ENCODE measurements at places on chromosomes 6 and 20. TPM values are rescaled to one million over a fixed set of nuclear protein-coding genes. Genes with fewer than 3 reads are reported as not detected.

The SDC4 gene
- 65.1 TPM for total RNA-seq

GRCh38 chr6:116190550-116190949 is 63.3 kb downstream of the TSPYL4 start:
- no peaks in the 10 kb centered on the region for H3K36me3 ChIP-seq
- H3K4me3 ChIP-seq = no peak overlapping the region
- DNase-seq = no peak
- H3K4me1 ChIP-seq = no peaks in the 10 kb centered on the region

GRCh38 chr6:30707281-30707850 is 9.7 kb downstream of the MDC1 start:
- no peak for DNase-seq
- H3K27me3 ChIP-seq = no peaks in the 10 kb centered on the region
- H3K36me3 ChIP-seq = peaks cover 70% of the 10 kb centered on the region
- H3K4me3 ChIP-seq = no peak overlapping the region
- H3K4me1 ChIP-seq = peaks cover 7% of the 10 kb centered on the region
- no peak overlapping the region for H3K27ac ChIP-seq

- H3K27ac ChIP-seq = no peak overlapping the region
- H3K4me3 ChIP-seq = no peak overlapping the region
- DNase-seq = no peak
- H3K4me1 ChIP-seq = peaks cover 17% of the 10 kb centered on the region
- H3K36me3 ChIP-seq = no peaks in the 10 kb centered on the region
Observed at GRCh38 chr6:8030920-8031319, 33.3 kb downstream of the BLOC1S5 start.

The TOX2 gene
- not detected for total RNA-seq

The CRISP3 gene
- not detected for total RNA-seq

The ULBP2 gene
- not detected for total RNA-seq

DNA sequence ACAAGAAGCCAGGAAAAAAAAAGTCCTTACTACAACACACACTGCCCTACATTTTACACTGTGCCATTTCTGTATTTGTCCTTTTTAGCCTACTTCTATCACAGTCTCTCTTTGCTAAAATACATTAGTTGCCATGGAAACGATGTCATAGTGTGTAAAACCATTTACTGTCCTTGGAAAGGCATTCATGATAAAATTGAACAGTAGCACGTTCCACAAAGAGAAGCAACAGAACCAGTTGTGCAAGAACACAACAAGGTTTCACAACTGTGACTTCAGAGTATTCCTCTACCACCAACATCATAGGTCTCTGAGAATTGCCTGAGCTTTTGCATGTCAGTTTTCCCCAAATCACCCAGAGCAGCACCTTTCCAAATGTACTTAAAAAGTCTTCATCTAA is 20.5 kb downstream of the FYN start:
- no peaks in the 10 kb centered on the region for H3K36me3 ChIP-seq
- no peak overlapping the region for H3K4me3 ChIP-seq
- peak; percentile 45 for DNase-seq

DNA sequence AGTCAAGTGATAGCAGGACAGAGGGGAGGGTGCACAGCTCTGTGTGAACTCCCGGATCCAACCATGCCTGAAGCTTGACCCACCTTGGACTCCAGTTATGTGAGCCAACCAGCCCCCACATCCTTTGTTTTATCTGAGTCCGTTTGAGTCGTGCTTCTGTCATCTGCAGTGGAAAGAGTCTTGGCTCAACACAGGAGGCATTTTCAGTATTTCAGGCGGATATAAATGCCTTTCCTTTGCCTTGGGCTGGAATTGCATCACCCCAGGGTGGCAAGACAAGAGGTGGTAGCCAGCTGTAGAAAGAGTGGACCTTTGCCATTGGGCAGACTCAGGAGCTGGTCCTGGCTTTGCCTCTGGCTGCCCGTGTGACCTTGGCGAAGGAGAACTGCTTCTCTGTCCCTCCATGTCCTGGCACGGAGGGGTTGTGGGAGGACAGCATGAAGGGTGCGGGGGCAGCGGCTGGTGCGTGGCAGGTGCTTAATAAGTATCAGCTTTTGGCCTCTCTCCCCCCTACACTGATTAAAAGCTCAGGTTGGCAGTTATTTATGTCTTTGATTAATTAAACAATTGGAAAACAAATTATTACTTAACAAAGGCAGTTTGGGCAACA is 42.6 kb upstream of the APCDD1L start:
- H3K27me3 ChIP-seq = peaks cover 8% of the 10 kb centered on the region
- H3K36me3 ChIP-seq = no peaks in the 10 kb centered on the region
- no peak overlapping the region for H3K27ac ChIP-seq
- no peak for DNase-seq

The CEP43 gene
- 88.4 TPM for total RNA-seq

The NRSN1 gene
- total RNA-seq = not detected

The VSX1 gene
- total RNA-seq = not detected

DNA sequence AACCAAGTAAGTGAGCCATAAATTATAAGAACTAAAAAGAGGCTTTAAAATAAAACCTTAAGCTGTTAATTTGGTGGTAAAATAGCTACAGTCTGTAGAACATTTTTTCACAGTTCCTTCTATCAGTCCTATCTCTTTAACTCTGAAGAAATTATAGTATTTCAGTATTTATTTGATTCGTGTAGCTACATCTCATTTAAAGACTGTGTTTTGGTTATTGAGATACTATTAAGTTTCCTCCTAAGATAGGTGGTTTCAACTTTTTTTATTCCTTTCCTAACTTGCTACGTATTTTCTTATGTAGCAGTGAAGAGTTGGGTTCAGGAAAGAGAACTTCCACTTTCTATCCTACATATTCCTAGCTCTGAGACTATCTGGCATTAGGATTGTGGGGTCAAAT is 97.2 kb downstream of the CD2AP start:
- no peak for DNase-seq
- no peaks in the 10 kb centered on the region for H3K4me1 ChIP-seq
- no peaks in the 10 kb centered on the region for H3K27me3 ChIP-seq
- no peak overlapping the region for H3K27ac ChIP-seq
- H3K4me3 ChIP-seq = no peak overlapping the region
- peaks cover 3% of the 10 kb centered on the region for H3K36me3 ChIP-seq

GRCh38 chr20:23146181-23146580 is 60.1 kb upstream of the CD93 start:
- H3K27ac ChIP-seq = no peak overlapping the region
- no peak for DNase-seq
- H3K36me3 ChIP-seq = no peaks in the 10 kb centered on the region

DNA sequence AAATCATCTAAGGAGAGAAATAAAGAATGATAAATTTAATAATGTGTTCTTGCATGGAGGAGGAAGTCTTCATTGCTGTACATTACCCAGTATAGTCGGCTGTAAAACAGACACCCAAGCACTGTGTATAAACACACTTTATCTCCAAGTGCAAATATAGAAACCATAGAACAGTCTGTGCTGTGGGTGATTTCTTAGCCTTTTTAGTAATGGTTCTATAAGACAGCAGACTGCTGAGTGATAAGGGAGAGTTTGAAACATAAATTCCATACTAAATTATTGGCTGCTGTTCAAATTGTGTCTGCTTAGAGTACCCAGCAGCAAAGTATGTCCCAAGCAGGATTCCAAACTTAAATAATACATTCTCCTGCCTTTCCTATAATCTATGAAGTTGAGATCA is 4.6 kb downstream of the FILIP1 start:
- H3K4me3 ChIP-seq = no peak overlapping the region
- no peak overlapping the region for H3K27ac ChIP-seq
- peaks cover 3% of the 10 kb centered on the region for H3K27me3 ChIP-seq
- no peaks in the 10 kb centered on the region for H3K36me3 ChIP-seq
- DNase-seq = no peak

The RIPPLY2 gene
- total RNA-seq = not detected

The TBCC gene
- 43.2 TPM for total RNA-seq

DNA sequence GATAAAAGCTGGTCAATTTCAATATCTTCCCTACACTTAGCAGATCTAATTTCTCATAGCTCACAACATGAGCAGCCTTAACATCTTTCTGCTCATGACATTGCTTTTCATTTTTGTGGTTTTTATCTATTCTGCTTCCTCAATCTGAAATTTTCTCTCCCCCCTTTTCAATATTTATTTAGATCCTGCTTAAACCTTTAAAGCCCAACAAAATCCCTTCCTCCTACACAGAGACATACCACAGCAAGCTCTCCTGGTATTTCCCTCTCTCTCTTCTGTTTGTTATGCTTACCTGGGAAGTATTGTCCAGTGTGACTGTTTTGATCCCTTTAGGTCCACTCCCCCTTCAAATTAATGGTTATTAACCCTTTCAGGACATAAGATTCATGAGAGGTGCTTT is 582.5 kb downstream of the RFPL4B start:
- no peaks in the 10 kb centered on the region for H3K27me3 ChIP-seq
- no peaks in the 10 kb centered on the region for H3K36me3 ChIP-seq
- H3K4me3 ChIP-seq = no peak overlapping the region

The TP53TG5 gene
- total RNA-seq = not detected

The WFDC10B gene
- total RNA-seq = not detected

- H3K4me1 ChIP-seq = peaks cover 15% of the 10 kb centered on the region
- DNase-seq = peak; percentile 69
- no peak overlapping the region for H3K27ac ChIP-seq
- no peaks in the 10 kb centered on the region for H3K36me3 ChIP-seq
Observed at GRCh38 chr20:47854687-47855212, 69.5 kb upstream of the SULF2 start.

DNA sequence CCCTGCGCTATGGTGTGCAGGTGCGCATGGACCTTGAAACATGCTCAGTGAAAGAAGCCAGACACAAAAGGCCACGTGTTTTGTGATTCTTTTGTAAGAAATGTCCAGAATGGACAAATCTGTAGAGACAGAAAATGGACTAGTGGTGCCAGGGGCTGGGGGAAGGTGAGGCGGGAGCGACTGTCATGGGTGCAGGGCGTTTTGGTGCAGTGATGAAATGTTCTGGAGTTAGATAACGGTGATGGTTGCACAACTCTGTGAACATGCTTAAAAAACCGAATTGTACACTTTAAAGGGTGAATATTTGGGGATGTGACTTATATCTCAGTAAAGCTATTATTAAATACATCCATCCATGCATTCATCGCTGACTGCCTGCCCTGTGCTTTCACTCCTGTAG is 31.7 kb upstream of the NTSR1 start:
- H3K4me3 ChIP-seq = no peak overlapping the region
- DNase-seq = no peak
- no peaks in the 10 kb centered on the region for H3K4me1 ChIP-seq

GRCh38 chr6:168920289-168920688 is 333.4 kb downstream of the THBS2 start:
- H3K4me1 ChIP-seq = peaks cover 6% of the 10 kb centered on the region
- peaks cover 12% of the 10 kb centered on the region for H3K27me3 ChIP-seq
- H3K27ac ChIP-seq = no peak overlapping the region
- no peak overlapping the region for H3K4me3 ChIP-seq

- H3K4me3 ChIP-seq = no peak overlapping the region
- H3K27ac ChIP-seq = no peak overlapping the region
- no peaks in the 10 kb centered on the region for H3K27me3 ChIP-seq
- 0 out of 2 replicates have a peak, but pooled peaks cover 6% of the 10 kb centered on the region for H3K4me1 ChIP-seq
- no peak for DNase-seq
Observed at GRCh38 chr6:53581856-53582255, 37.0 kb upstream of the GCLC start.

DNA sequence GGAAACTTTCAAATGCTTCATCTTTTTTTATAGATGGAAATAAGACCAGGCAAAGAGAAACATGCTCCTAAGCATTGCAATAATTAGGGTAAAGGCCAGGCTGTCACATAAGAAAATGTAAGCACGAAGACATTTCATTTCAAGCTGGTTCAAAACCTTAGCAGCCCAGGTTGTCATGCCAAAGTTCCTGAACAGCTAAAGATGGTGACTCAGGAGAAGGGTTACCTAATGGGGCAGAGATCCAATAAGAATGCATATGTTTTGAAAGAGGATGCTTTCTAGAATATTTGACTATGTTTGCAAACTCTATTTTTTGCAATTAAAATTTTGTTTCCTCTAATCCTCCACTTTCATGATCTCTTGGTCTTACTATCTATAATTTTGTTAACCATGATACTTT is 65.6 kb upstream of the PHACTR2 start:
- no peaks in the 10 kb centered on the region for H3K36me3 ChIP-seq
- DNase-seq = no peak
- no peaks in the 10 kb centered on the region for H3K27me3 ChIP-seq
- no peak overlapping the region for H3K4me3 ChIP-seq
- no peaks in the 10 kb centered on the region for H3K4me1 ChIP-seq
- H3K27ac ChIP-seq = no peak overlapping the region

The HSPA1B gene
- total RNA-seq = 186 TPM

DNA sequence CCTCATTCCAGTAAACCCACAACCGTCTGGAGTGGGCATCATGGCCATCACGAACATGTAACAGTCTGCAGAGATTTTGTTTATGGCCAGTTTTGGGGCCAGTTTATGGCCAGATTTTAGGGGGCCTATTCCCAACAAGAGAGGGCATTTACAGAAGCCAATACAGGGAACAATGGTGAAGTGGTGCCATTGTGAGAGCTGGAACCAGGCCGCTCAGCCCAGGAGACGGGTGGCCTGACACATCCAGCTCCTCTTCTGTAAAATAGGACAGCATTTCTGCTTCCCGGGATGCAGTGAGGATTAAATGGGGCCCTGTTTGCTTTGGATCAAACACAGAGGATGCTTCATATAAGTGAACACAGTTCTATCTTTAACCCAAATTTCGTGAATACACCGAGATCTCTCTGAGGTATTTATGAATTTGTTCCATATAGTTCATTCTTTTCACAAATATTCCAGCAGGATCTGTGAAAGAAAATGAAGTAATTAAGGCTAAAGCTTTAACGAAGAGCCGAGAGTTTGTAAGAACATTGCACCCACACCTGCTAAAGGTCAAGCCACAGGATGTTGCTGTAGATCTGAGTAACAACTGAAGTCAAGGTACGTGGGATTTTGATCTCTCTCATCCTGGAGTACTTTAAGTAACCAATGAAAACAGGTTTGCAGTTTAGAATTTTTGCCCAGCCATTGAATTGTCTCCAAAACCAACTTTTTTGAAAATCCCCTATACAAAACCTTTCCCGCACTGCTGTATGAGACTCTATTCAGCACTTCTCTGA is 14.5 kb upstream of the SIRPG start:
- no peaks in the 10 kb centered on the region for H3K4me1 ChIP-seq
- H3K36me3 ChIP-seq = no peaks in the 10 kb centered on the region
- H3K4me3 ChIP-seq = no peak overlapping the region
- no peak for DNase-seq

The GRM1 gene
- total RNA-seq = not detected

GRCh38 chr6:2820415-2820814 is 21.2 kb downstream of the SERPINB1 start:
- no peaks in the 10 kb centered on the region for H3K36me3 ChIP-seq
- no peaks in the 10 kb centered on the region for H3K27me3 ChIP-seq
- no peak overlapping the region for H3K27ac ChIP-seq
- no peak overlapping the region for H3K4me3 ChIP-seq

The PRL gene
- not detected for total RNA-seq

All from HepG2 (cell line).